ENCODE measurements at places on chromosomes 6 and 20.

- DNase-seq = no peak
Observed at GRCh38 chr6:37005061-37005810, at the start of gene FGD2. TSS of gene FGD2 (plus strand) at chr6:37005655. CDS start at chr6:37005818, 163 bp downstream.

- DNase-seq = no peak
Observed at GRCh38 chr20:14009208-14009607, 13.9 kb downstream of the MACROD2 start.

DNA sequence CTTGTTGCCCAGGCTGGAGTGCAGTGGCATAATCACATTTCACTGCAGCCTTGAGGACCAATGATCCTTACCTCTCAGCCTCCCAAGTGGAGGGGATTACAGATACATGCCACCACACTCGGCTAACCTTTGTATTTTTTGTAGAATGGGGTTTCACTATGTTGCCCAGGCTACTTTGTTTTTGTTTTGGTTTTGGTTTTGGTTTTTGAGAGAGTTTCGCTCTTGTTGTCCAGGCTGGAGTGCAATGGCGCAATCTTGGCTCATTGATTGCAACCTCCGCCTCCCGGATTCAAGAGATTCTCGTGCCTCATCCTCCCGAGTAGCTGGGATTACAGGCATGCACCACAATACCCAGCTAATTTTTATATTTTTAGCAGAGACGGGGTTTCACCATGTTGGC is 105.5 kb downstream of the BMP7 start:
- DNase-seq = no peak

DNA sequence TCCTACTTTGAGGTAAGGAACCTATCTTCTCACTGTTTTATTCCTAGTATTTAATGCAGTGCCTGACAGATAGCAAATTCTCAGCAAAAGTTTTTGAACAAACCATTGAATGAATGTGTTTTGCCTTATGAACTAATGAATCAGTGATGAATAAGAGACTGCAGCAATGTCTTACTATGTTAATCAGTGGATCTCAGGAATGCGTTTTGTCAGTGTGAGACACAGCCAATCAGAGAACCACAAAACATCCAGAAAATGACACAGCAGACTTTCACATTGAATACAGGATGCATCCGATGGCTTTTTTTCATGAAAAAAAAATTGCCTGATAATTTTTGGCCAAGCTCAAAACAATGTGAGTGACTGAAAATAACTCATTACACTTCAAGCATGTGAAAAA is 270.5 kb downstream of the BMP2 start:
- DNase-seq = no peak

GRCh38 chr6:14933183-14933544 is 312.7 kb upstream of the JARID2 start:
- DNase-seq = no peak

DNA sequence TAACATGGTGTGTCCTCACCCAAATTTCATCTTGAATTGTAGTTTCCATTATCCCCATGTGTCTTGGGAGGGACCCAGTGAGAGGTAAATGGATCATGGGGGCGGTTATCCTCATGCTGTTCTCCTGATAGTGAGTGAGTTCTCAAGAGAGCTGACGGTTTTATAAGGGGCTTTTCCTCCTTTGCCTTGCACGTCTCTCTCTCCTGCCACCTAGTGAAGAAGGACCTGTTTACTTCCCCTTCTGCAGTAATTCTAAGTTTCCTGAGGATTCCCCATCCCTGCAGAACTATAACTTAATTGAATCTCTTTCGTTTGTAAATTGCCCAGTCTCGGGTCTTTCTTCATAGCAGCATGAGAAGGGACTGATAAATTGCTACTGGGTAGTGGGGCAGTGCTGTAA is 789.3 kb downstream of the FRK start:
- no peak for DNase-seq

GRCh38 chr6:11535801-11536230 is 1.7 kb upstream of the TMEM170B start:
- no peak for DNase-seq

- DNase-seq = no peak
Observed at GRCh38 chr20:24808616-24809015, 140.5 kb upstream of the CST7 start.

DNA sequence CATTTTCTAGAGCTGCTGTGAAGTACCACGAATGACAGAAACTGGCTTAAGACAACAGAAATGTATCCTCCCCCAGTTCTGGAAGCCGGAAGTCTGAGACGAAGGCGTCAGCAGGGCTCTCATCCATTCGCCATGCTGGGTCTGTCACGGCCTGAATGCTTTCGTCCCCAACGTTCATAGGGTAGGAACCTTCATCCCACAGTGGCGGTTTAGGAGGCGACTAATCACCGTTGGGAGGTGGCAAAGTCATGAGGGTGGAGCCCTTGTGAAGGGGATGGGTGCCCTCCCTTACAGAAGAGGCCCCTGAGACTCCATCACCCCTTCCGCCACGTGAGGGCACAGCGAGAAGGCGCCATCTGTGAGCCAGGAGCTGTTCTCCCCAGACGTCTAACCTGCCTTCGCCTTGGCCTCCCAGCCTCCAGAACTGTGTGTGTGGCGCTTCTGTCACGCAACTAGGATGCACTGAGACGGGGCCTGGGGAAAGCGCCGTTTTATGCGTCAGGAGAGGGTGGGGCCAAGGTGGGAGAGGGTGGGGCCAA is 250.3 kb downstream of the TTLL2 start:
- no peak for DNase-seq
